ENCODE measurements at places on chromosomes 3 and 15.

- no peak for DNase-seq
Observed at GRCh38 chr15:86199467-86200145, 119.9 kb downstream of the AGBL1 start.

DNA sequence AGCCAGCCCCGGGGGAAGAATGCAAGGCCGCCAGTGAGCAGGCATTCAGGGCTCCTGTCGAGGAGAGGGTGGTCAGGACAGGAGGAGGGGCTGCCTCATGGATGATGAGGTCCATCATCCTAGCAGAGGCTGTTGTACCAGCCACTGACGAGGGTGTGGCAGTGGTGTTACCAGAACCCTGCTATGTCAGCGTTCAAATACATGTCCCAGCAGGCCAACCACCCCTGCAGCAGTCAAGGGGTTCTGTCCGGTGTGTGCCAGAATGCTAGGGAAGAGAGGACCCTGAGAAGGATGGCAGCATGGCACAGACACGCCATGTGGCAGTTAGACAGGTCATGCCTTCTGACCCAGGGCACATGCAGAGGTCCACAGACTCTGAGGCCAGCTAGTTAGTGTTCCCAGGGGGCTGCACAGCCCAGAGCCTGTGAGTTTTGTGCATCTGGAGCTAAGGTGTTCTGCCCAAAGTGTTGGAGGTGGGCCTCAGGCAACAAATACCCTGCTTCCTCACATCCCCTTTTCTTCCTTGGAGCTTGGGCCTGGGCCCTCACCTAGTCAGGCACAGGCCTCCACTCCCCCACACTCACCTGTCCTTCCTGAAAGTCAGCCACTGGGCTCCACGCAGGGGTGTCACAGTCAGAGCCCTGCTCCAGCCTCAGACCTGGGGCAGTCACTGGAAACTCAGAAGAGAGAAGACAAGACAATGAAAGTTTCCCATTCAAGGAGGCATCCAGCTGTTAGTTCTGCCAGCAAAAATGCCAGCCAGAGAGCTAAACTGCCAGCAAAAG, 7.8 kb downstream of the PAK6 start:
- no peak for DNase-seq

DNA sequence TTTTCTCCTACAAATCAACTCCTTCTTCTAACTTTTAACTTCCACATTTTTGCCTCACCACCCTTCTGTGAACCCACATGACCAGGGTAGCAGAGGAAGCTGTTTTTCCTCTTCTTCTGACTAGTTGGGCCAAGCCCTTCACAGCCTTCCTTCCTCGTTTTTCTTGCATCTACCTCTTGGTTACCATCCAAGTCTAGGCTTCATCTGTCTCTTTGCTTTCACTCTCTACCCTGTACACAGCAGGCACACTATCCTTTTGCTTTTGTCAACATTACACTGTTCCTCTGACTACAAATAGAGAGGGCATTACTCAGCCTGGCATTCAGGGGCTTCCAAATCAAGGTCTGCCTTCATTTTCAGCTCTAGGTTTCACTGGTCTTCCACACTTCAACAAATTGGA, 22.0 kb downstream of the SLC9A9 start:
- DNase-seq = no peak

GRCh38 chr15:100941536-100941935, 22.4 kb downstream of the LRRK1 start:
- no peak for DNase-seq

DNA sequence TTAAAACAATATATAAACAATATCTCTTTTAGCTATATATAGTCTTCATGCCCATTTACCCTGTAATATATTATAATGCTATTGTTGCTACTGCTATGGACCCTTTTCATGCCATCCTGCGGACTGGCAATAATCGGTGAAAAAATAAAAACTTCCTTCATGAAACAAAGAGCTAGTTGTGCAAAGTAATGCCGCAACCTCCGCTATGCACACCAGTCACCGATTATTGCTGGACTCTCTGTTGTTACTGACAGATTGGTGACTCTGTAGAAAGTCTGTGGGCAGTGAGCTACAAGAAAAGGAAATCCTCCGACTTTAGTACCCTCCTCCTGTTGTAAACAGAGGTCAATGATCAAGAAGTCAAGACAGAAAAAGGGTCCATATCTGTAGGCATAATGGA, 17.9 kb upstream of the ICE2 start:
- DNase-seq = no peak

DNA sequence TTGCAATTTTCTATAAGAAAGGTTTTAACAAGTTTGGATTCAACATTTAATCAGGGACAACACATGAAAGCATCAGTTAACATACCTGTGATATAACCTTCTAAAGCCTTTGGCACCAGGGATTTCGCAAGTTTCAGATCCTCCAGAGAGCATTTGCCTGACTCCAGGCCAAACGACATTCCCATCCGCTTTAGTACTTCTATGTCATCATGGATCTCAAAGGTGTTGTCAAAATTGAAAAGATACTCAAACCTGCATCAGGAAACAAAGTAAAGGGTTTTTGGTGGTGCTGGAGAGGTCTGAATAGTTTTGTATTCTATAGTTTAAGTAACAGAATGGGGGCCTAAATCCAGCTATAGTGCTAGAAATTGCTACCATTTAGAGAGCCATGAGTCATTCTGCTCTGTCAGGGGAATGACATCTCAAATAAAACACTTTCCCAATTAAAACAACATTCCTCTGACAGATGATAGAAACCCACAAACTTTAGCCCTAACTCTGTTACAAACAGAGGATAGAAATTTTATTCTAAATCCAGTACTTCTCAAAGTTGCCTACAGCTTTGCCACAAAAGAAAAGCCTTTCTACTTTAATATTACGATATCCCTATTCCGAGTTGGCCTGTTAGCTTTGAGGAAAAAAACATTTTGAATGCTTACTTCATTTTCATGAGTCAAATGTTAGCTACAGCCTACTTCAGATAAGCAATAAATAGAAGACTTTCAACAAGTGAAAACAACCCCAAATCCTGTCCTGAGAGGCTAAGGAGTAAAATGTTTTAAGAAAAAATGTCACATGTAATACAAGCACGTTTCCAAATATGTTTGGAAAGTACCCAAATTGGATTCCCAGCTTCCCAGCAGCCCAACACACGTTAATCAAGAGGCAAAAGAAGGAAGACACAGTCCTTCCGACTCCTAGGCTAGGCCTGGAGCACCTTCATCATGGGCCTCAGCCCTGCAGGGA, 83.4 kb downstream of the ATP1B3 start:
- peak; percentile 15 for DNase-seq

Data from HFF-Myc (cell line).